ENCODE measurements at places on chromosomes 13 and 19. TPM values are rescaled to one million over a fixed set of nuclear protein-coding genes. Genes with fewer than 3 reads are reported as not detected.

PRMT1 gene
- total RNA-seq: 147 TPM

SIGLECL1 gene
- total RNA-seq: not detected

DNA sequence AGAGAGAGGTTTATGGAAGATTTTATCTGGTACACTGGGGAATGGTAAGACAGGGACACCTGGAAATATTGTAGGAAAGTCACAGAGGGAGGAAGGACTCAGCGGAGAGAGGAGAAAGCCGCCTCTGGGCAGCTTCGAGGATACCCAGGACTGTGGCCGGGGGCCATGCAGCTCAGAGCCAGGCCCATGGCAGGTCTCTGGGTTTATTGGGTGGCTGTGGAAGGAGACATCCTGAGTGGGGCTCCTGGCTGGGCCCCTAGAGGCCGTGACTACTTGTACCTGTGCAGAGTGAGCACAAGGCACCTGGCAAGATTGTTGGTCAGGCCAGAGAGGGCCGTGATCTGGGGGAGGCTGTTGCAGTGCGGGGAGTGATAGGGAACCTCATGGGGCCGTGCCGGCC, 3.4 kb downstream of the DAZAP1 start:
- no peak for DNase-seq

- DNase-seq: no peak
Observed at GRCh38 chr13:90107661-90108060, 1239.8 kb upstream of the MIR17HG start.

GRCh38 chr19:6219586-6220290, 60.0 kb downstream of the MLLT1 start:
- no peak for DNase-seq

GRCh38 chr19:2627319-2627829, 75.1 kb downstream of the GNG7 start:
- DNase-seq: peak; percentile 95

DNA sequence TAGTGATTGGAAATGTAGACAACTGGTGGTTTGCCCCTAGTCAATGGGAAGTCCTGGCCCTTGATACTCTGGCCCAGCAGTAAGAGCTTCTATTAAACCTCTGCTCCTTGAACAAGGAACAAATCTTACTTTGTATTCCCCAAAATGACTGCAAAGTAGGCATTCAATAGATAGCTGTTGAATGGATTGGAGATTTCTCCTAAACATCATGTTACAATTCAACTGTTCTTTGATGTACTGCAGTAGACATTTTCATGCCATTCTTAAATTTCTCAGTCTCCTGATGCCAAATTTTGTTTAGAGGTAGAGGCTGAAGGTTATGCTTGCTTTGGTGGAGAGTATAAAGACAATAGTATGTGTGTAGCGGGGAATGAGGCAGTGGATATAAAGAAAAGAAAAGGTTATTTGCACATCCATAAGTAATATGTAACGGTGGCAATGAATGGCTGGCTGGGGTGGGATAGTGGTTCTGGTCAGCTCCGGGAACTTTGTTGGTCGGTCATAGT, 12.8 kb downstream of the MIR17HG start:
- DNase-seq: no peak

DNA sequence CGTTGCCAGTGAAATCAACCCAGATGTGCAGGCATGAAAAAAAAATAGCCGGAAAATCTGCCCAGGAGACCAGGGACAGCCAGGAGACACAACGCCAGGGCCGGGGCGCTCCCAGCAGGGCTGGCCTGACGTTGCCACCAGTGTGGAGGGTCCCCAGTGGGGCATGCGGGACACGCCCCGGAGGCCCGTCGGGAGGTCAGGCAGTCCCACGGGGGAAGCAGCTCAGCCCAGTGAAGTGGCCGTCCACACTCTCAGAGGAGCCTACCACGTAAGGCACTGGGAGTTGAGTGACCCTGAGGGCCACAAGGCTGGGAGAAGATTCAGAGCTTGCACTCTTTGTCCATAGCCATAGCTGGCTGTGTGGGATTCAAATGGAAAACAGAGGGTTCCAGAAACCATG, 53.2 kb upstream of the GAS6 start:
- peak; percentile 75 for DNase-seq

DNA sequence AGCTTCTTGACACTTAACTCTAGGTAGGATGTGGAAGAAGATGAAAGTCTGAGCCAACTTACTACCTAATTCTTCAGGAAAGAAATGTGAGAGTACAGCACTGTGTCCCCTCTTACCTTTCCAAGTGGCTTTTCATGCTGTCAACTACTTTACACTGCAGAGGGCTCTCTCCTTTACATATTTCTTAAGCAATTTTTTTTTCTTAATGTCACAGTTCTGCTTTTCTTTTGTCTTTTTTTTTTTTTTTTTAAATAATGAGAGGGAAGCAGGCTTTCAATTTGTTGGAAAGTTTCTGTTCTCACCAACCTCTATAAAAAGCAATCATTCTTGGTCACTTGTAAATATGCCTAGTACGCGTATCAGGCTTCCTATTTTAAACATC, 212.7 kb upstream of the MIR17HG start:
- DNase-seq: no peak

DNA sequence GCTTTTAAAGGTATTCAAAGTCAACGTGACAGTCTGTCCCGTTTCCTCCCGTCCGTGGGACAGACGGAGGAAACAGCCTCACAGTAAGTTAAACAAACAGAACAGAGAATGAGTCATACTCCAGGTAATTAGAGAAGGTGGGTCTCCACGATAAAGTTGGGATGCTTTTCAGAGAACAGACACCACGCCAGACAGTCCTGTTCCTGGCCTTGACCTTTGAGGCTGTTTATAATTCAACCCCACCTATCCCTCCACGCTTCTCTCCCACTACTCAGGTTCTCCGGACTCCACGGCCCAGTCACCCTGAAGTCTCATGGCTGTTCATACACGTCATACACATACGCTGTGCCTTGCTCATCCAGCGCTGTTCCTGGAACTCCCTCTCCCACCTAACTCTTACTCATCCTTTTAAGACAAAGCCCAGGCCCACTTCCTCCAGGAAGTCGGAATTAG, 42.5 kb downstream of the ARHGEF18 start:
- DNase-seq: no peak

GRCh38 chr13:24557081-24557480, 44.5 kb upstream of the PARP4 start:
- no peak for DNase-seq

DNA sequence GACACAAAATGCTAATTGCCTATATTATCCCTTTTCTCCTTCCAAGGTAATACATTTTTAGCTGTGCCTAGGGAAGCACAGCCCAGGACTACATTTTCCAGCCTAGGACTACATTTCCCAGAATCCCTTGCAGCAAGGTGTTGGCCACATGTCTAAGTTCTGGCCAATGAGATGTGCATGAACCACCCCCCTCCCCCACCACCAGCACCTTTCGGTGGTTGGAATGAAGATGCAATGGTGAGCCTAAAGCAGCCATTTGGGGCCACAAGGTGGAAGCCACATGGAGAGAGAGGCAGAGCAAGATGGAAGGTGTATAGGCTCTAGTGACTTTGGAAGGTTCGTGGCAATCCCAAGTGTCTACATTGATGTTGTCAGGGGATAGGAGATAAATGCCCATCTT, 16.2 kb downstream of the UNC13A start:
- no peak for DNase-seq

GRCh38 chr19:3378352-3379150, 12.2 kb downstream of the NFIC start:
- DNase-seq: no peak

GRCh38 chr19:8569066-8569771, 8.0 kb downstream of the MYO1F start:
- no peak for DNase-seq

DNA sequence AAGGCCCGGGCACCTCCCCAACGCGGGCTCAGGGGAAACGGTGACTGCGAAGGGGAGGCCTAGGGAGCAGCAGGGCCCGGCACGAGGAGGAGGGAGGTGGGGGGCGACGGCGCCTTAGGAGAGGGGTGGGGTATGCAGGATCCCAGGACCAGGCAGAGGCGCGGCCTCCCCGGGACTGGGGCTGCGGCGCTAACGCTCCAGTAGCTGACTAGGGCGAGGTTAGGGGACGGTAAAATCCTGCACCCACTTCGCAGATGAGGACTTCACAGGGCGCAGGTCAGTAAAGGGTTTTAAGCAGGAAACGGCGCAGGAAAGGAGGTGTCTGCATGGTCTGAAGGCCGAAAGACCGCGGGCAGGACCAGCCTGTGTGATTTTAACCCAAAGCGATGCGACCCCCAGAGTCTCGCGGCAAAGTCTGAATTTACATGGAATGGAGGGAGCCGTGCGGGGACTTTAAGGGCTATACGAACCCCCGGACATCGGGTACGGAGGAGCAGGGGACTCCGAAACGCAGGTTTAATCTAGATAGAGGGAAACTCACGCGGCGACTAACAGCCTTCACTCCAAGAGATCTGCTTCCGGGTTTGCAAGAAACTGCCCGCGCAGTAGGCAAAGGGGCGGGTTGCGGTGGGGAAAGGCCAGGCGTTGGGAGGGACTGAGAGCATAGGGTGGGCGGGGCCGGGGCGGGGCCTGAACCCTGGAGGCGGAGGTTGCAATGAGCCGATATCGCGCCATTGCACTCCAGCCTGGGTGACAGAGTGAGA, at the start of gene ZNF665:
Gene ZNF665, minus strand, starts transcription at position 588 of the 764 bp plus-strand sequence. CDS start 10,460 bp downstream, outside the sequence.
- DNase-seq: peak; percentile 97
